ENCODE measurements at places on chromosomes 6 and 20.

- no peak for DNase-seq
These were observed 36.8 kb upstream of the DDR1 start for GRCh38 chr6:30847421-30847970.

- no peak for DNase-seq
These were observed 137.4 kb upstream of the SLC22A23 start for GRCh38 chr6:3594201-3594600.

DNA sequence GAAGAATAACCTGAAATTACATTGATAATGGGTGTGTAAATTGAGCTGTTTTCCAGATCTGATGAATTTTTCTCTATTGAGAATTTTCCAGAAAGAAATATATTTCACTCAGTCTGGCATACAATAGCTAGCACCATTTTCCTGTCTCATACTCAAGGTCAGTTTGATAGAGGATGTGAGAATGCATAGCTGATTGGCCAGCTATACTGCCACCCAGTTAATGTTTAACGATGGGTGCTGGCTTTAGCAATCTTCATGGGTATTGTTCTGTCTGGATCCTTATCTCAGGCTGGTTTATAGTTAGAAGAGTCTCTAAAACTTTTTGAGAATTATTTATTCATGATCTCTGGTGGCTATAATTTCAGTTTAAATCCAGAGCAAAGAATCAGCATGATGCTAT is 147.4 kb downstream of the HDGFL1 start:
- DNase-seq: no peak

GRCh38 chr6:138386897-138387296 is 9.2 kb downstream of the SMIM28 start:
- no peak for DNase-seq

- no peak for DNase-seq
These were observed 2.9 kb downstream of the GSS start for GRCh38 chr20:34952671-34953070.

DNA sequence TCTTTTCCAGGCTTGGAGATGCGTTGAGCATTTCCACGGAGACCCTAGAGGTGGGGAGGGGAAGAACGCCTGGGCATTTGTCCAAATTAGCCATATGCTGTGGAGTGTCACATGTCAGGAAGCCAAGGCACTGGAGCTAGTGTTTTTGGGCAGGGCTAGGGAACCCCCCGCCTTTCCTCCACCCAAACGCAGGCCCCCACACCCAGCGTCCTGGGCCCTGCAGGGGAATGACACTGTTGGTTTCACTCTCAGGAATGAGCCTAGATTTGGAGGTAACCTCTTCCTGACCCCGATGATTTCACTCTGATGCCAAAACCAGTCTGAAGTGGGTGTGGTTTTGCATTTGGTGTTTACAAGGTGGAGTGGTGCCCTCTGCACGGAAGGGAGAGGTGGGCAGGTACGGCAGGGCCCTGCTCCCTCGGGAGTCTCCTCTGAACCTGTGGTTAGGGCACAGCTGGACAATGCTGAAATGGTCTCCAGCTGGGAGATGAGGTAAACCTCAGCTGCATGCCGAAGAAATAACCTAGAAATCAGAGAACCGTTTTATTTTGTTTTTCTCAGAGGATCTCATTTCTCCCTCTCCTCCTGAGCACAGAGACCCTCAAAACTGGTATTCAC is 29.5 kb downstream of the MTHFD1L start:
- peak; percentile 31 for DNase-seq

Measured in NCI-H2081 (cell line).